ENCODE measurements at places on chromosomes 5 and 9. TPM values are rescaled to one million over a fixed set of nuclear protein-coding genes. Genes with fewer than 3 reads are reported as not detected.

GRCh38 chr9:9585920-9586319 lies 1026.9 kb downstream of the PTPRD start:
- H3K27ac ChIP-seq = no peak overlapping the region
- no peaks in the 10 kb centered on the region for H3K27me3 ChIP-seq
- no peaks in the 10 kb centered on the region for H3K36me3 ChIP-seq
- no peaks in the 10 kb centered on the region for H3K4me1 ChIP-seq
- DNase-seq = no peak

SLC6A19 gene
- 1.6 TPM for total RNA-seq

DNA sequence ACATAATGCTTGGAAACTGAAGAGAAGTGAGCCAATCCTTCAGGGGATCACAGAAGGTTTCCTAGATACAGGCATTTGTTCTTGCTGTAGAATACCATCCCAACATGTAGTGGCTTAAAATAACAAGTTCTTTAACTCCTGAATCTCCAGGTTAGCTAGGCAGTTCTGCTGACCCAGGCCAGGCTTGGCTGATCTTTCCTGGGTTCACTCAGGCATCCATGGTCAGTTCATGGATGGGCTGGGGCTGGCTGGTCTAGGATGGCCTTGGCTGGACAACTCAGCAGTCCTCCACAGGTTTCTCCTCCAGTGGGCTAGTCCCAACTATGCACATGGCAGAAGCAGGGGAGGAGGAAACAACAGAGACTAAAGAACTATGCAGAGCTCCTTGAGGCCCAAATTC lies 37.4 kb upstream of the DENND1A start:
- H3K27me3 ChIP-seq = peaks cover 51% of the 10 kb centered on the region
- H3K4me3 ChIP-seq = no peak overlapping the region
- no peaks in the 10 kb centered on the region for H3K36me3 ChIP-seq
- DNase-seq = no peak
- H3K27ac ChIP-seq = no peak overlapping the region

DBH gene
- not detected for total RNA-seq

- DNase-seq = no peak
- no peaks in the 10 kb centered on the region for H3K36me3 ChIP-seq
- H3K27ac ChIP-seq = no peak overlapping the region
- H3K27me3 ChIP-seq = peaks cover 9% of the 10 kb centered on the region
- H3K4me1 ChIP-seq = no peaks in the 10 kb centered on the region
Measured at GRCh38 chr5:133668458-133668857, 56.1 kb upstream of the FSTL4 start.

PCDH12 gene
- total RNA-seq = 0.04 TPM

- H3K4me3 ChIP-seq = no peak overlapping the region
- H3K4me1 ChIP-seq = no peaks in the 10 kb centered on the region
- no peak for DNase-seq
- H3K27ac ChIP-seq = no peak overlapping the region
Measured at GRCh38 chr9:84303061-84303460, 37.5 kb downstream of the SLC28A3 start.

- H3K4me3 ChIP-seq = no peak overlapping the region
- no peaks in the 10 kb centered on the region for H3K27me3 ChIP-seq
- no peaks in the 10 kb centered on the region for H3K4me1 ChIP-seq
- no peak overlapping the region for H3K27ac ChIP-seq
- DNase-seq = no peak
Measured at GRCh38 chr9:17725399-17726010, 146.6 kb downstream of the SH3GL2 start.

All from K562 (cell line).